ENCODE measurements at places on chromosomes 16 and 17.

- no peak for DNase-seq
These were observed 106.3 kb upstream of the HLF start for GRCh38 chr17:55158439-55158838.

GRCh38 chr17:75098861-75099260 is 10.9 kb upstream of the ARMC7 start:
- no peak for DNase-seq

- DNase-seq: no peak
These were observed 14.9 kb upstream of the STAC2 start for GRCh38 chr17:39240631-39241030.

DNA sequence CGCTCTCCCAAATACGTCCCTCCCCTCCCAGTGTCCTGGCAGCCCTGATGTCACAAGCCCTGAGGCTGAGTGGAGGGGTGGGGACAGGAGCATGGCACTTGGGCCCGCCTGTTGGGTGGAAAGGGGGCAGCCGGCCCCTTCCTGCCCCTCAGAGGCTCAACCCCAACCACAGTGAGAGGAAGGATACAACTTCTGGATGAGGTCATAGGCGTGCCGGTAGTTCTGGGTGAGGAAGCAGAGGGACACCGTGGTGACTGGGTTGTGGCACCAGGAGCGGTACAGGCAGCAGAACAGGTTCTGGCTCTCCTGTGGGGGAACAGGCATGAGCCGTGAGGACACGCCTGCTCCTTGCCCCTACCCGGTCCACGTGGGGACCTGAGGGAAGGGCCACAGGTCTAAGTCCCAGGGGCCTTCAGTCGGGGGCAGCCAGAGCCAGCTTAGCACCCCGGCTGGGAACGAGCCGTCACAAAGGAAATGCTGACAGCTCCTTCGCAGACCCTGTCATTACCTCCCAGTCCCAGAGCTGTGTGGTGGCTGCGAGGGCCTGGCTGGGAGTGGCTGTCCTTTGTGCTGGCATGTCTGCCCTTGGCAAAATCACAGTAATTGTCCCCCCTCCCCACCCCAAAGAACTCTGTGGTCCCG is 11.2 kb upstream of the MTSS2 start:
- peak; percentile 24 for DNase-seq

DNA sequence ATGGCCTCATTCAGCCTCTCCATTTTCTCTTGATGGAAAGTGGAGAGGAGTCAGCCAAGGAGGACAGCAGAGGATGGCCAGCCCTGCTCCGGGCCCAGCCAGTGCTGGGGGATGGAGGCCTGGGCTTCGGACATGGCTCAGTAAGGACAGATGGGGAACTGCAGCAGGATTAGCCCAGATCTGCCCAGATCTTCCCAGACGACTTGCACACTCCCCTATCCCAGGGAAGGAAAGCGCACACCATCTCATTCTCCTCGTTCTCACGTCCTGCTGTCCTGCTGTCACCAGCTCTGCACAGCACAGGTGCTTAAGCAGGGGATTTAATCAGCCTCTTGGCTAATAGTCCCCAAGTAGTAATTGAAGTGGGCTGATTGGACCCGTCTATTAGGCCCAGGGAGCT is 100.2 kb upstream of the SDK2 start:
- DNase-seq: no peak

DNA sequence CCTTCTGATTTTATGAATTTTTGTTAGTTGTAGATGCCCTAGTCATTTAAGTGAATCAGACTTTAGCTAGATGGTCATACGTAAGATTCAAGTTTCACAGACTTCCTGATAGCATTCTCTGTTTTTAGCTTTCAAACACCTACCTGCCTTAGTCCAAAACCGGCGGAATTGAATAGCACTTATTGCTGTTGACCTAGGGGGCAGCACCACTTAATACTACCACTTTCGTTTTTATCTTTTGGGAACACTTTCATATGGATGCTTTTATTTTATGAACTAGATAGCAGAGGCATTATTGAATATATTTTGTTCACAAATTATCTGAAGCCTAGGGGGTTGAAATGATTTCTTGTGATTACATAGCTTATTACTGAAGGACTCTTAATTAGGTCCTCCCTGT is 31.5 kb downstream of the TADA2A start:
- DNase-seq: no peak

DNA sequence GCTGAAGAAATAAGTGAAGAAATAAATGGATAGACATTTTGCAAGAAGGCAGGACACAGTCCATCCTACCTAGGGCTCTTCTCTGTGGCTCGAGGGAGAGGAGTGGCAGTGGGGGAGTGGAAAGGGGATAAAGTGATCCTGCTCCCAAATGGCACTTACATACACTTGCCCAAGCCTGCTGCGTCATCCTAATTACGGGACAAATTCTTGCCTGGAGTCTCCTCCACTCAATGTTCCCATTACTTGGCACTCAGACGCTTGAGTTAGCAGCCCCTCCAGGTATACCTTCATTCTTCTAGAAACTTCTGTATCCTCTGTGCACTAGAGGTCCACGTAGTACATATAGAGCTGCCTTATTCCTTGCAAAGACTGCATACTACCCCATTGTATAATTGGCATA is 15.7 kb upstream of the MAP3K14 start:
- DNase-seq: no peak

DNA sequence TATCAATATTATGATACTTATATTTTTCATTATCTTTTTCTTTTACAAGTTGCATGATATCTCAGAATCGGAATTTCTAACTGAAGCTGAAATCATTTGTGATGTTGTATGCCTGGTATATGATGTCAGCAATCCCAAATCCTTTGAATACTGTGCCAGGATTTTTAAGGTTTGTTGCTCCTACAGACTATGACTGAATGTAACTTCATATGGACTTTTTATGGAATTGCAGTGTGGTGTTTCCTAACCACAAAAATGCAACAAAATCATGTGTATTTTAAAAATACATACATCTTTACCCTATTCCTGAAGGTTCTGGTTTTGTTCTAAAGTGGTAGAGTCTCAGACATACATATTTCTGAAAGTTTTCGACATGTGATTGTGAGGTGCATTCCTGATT is 58.8 kb upstream of the RHBDL3 start:
- DNase-seq: no peak

DNA sequence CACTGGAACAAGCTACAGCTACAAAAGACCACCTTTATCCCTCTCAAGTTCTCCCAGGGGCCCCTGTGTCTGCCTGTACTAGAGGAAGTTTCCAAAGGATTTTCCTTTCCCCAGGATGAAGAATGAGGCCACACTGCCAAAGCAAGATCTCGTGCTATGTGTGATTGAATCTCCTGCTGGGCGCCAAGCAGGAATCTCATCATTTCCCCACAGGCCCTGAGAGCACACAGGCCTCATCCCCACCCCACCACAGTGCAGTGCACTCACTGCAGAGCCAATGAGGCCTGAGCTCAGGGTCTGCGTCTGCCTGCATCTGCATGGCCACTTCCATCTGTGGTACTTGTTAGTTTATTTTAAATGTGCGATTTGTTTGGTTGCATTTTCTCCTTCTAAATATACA is 387.4 kb upstream of the ASIC2 start:
- DNase-seq: no peak

DNA sequence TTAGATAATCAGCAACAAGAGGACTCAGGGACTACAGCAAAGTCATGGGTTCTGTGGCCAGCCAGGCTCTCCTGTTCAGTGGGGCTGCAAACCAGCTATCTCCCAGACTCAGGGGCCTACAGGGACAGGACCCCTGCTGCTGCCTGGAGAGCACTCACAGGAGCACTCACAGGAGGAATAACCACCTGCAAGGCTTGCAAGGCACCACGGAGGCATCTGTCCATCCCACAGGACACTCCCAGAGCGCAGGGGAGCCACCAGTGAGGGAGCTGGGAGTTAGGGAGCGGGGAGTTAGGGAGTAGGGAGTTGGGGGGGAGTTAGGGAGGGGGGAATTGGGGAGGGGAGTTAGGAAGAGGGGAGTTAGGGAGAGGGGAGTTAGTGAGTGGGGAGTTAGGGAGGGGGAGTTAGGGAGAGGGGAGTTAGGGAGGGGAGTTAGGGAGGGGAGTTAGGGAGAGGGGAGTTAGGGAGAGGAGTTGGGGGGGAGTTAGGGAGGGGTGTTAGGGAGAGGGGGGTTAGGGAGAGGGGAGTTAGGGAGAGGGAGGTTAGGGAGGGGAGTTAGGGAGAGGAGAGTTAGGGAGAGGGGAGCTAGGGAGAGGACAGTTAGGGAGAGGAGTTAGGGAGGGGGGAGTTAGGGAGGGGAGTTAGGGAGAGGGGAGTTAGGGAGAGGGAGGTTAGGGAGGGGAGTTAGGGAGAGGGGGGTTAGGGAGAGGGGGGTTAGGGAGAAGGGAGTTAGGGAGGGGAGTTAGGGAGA is 5.7 kb downstream of the CANT1 start:
- no peak for DNase-seq

GRCh38 chr16:79991969-79992368 is 391.4 kb upstream of the MAF start:
- DNase-seq: no peak

DNA sequence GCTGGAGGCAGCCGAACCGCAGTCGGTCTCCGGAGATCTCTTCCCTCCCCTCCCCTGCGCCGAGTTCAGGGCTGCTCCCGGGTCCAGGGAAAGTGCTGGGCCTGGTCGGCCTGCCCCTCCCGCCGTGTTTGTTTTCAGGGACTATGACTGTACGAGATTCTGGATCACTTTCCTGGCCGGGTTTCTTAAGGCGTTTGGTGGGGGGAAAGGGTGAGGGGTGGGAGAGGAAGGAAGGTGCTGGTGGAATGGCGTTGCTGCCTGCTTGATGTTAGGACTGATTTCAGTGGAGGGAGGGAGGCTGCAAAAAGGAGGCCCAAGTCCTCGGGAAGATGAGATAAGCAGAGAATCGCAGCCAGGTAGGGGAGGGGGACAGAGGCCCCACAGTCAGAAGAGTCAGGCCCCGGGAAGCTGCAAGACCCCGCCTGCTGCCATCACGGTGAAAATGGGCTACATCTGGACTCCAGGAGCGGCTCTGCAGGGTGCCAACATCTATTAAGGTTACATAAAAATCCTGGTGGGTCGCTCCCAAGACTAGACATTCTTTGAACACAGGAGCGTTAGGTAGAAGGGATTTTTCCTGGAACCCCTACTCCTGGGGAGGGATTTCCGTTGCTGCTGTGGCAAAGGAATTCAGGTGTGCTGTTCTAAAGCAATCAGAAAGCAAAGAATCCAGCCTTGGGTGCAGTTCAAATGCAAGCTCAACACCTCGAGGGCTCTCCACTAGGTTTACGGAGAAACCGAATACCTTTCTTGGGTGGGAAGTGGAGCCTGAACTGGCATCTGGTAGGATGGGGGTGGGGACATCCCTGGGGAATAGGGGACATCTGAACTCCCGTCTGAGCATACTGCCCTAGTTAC is 1.2 kb downstream of the ARHGAP44 start:
- no peak for DNase-seq

GRCh38 chr16:84166796-84167695 is 19.8 kb downstream of the TAF1C start:
- DNase-seq: no peak

DNA sequence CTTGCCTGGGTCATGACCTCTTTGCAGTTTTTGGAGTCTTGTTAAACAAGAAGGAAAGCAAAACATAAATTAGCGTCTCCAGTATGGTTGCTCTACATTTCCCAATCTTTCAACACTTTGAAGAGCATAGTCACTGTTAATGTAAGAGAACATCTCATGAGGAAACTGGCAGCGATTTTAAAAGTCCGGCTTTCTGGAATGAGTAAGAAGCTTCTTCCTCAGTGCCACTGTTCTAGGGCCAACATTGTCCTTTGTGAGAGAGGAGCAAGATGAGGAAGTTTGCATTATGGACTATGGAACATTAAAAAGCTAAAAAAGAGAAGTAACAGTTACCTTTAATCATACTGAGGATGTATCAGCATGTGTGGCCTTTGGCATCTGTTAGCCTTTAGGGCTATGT is 73.1 kb downstream of the WNT3 start:
- DNase-seq: no peak

GRCh38 chr17:2386400-2387085 is 14.3 kb downstream of the MNT start:
- DNase-seq: no peak

DNA sequence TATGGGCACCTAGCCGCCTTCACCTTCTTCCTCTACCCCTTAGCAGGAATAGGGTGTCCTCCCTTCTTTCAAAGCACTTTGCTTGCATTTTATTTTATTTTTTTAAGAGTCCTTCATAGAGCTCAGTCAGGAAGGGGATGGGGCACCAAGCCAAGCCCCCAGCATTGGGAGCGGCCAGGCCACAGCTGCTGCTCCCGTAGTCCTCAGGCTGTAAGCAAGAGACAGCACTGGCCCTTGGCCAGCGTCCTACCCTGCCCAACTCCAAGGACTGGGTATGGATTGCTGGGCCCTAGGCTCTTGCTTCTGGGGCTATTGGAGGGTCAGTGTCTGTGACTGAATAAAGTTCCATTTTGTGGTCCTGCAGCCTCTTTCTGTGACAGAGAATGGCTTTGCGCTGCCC is 4.6 kb downstream of the TMUB2 start:
- DNase-seq: no peak

All from CD4-positive, alpha-beta T cell treated with Interleukin-4 for 1 hour (primary cell).